GM12878 (cell line): ENCODE measurements at places on chromosomes 16 and 17. TPM values are rescaled to one million over a fixed set of nuclear protein-coding genes. Genes with fewer than 3 reads are reported as not detected.

- H3K27me3 ChIP-seq: no peaks in the 10 kb centered on the region; the same call in 1 of the 2 replicates
- H3K4me3 ChIP-seq: no peak overlapping the region
- no peak for DNase-seq
- H3K27ac ChIP-seq: no peak overlapping the region
- no peaks in the 10 kb centered on the region for H3K4me1 ChIP-seq
Observed at GRCh38 chr17:76635659-76636360, 7.7 kb downstream of the ST6GALNAC1 start.

GRCh38 chr16:24734382-24734781 is 4.9 kb downstream of the TNRC6A start:
- H3K4me1 ChIP-seq: peaks cover 37% of the 10 kb centered on the region
- peak overlapping the region; percentile 41 for H3K27ac ChIP-seq
- 0 out of 2 replicates have a peak overlapping the region, but pooled peaks have one; percentile 21 for H3K4me3 ChIP-seq
- DNase-seq: no peak
- peaks cover 2% of the 10 kb centered on the region for H3K36me3 ChIP-seq

The ALDH3A1 gene
- total RNA-seq: not detected in 2 replicates

- H3K27me3 ChIP-seq: no peaks in the 10 kb centered on the region
- no peak overlapping the region for H3K27ac ChIP-seq
- no peak for DNase-seq
- no peak overlapping the region for H3K4me3 ChIP-seq
- peaks cover 25% of the 10 kb centered on the region for H3K36me3 ChIP-seq
Observed at GRCh38 chr16:4880006-4880580, 32.8 kb downstream of the UBN1 start.

GRCh38 chr17:38752308-38753070 is at the start of gene PSMB3:
Gene PSMB3 (plus strand): TSS chr17:38752741. CDS start chr17:38752827, 86 bp downstream.
- peaks cover 15% of the 10 kb centered on the region; the same call in 1 of the 2 replicates for H3K4me1 ChIP-seq
- H3K27me3 ChIP-seq: no peaks in the 10 kb centered on the region; the same call in 1 of the 2 replicates
- peak within 1 kb of the TSS; percentile 86 for H3K27ac ChIP-seq
- peak within 1 kb of the TSS; percentile 87 for H3K4me3 ChIP-seq
- peaks cover 12% of the 10 kb centered on the region; the same call in 1 of the 2 replicates for H3K36me3 ChIP-seq
- DNase-seq: peak; percentile 100

The MOSMO gene
- total RNA-seq: 10.0 and 10.9 TPM in 2 replicates
